ENCODE measurements at places on chromosomes 1 and 21.

DNA sequence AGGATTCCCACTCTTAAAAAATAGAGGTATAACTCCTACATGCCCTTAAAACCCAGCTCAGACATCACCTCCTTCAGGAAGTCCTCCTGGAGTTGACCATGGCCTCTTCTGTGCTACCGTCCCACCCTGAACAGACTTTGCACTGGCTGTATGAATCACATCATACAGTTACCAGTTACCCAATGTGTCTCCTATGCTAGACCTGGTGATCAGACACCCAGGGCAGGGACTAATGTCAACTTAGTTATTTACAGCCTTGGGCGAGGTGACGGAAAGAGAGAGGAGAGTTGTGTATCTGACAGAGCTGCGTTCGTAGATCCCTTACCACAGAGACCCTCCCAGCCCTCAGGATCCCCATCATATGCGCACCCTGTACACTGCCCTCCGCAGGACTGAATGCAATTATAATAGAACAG is 72.7 kb downstream of the SLC66A1 start:
- no peak for DNase-seq

DNA sequence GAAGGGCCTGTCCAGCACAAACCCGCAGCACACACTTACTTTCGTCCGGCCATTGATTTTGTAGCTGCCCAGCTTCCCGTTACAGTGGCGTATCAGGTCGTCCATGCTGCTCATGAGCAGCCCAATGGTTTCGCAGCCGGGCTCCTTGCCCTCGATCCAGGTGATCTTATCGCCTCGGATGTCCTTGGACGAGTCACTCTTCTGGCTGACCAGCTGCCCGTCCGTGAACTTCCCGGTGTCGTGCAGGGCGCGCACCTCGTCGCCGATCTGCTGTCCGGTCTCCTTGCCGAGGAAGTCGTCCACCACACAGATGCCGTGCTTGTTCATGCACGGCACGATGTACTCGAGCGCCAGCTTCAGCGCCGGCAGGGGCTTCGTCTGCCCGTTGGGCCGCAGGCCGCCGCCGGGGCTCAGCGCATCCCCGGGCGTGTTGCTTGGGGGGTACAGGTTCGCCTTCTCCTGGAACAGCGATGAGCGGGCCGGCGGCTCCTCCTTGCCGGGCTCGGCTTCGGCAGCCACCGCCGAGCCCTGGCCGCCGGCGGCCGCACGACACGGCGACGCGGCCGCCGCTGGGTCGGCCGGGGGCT is 1.0 kb downstream of the EGLN1 start:
- no peak for DNase-seq

DNA sequence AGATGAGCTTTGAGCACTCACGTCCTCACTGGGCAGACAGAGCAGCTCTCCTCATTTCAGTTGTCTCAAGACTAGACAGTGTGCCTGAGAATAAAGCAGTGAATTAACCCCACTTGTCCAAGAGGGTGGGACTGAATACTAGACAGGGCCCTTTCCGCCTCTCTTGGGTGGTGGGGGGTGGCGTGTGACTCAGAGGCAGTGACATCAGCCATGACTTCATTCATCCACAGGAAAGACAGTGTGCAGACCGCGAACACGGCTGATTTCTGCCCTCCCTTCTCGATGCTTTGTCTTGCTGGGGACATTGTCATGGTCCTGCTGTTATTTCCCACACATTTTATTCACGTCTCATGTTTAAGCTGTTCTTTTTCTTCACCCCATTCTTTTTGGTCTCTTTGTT is 64.9 kb downstream of the FGGY start:
- DNase-seq: no peak

DNA sequence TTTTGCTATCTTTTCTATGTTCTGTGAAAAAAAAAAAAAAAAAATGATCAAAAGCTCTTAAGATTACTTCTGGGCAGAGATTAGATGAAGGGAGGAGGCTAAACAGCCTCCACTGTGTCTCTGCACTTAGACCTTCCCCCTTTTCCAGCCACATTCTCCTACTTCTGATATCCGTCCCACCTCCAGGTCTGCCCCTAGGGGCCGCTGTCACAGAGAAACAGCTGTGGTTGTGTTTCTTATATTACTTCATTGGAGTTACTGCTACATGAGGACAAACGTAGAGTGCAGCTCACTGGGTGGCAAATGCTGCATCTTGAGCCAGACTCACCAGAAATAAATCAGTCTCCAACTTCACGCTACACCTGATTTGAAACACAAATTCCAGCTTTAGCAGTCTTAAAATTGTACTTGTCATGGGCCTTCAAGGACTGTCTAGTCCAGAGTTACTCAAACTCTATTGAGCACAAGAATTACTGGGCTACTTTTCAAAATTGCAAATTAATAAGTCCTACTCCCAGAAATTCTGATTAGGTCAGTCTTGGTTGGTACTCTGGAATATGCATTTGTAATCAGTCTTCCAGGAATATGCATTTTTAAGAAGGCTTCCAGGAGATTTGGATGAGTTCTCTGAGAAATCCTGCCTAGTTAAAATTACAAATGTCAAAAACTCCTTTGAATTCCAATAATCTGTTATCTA is 125.2 kb upstream of the PTBP2 start:
- DNase-seq: no peak

DNA sequence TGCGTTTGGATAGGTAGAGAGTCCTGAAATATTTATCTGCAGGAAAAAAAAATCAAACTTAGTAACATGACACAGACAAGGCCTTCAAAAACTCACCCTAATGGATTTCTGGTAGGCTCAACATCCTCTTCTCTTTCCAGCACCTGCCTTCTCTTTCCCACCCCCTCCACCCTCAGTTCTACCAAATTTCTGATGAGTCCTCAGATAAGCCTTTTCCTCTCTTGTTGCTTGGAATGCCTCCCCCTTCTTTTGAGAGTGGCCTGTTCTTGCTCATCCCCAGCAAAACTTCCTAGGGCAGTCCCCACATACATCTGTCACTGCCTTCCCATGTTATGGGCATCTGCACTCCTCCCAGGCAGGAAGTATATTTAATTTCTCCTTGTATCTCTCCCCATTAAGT is 7.6 kb upstream of the LBR start:
- DNase-seq: no peak

DNA sequence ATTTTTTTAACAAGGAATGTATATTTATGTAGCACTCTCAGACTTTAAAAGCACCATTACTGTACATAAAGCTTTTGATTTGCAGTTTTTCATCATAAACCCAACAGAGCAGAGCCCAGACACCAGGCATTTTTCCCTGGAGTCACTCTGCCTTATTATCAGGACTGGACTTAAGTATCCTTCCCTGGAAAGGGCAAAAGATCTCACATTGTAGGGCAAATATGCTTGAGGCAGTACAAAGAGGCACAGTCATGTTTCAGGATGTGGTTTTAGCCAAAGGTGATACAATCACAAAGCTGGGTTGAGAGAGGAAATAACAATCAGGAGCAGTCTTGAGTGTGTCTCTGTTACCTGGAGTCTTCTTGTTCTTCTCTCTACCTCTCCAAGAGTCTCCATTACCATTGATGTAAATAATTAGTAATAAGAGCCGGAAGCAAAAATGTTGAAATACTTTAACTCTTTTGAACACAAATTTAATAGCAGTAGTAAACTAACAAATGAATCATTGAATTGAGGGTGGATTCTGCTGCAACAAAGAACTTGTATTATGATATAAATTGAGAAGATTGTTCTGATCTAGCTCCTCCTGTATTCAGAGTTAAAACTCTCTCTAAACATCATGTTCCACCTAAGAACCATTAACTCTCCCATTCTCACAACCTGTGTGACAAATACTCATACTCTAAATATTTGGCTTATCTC is 160.5 kb downstream of the LTN1 start:
- no peak for DNase-seq

GRCh38 chr1:22932803-22933470 is 39.7 kb downstream of the LACTBL1 start:
- DNase-seq: no peak

- no peak for DNase-seq
These were observed 221.6 kb downstream of the BRINP2 start for GRCh38 chr1:177392336-177392735.

GRCh38 chr1:115308969-115309368 is 29.1 kb downstream of the NGF start:
- DNase-seq: no peak

DNA sequence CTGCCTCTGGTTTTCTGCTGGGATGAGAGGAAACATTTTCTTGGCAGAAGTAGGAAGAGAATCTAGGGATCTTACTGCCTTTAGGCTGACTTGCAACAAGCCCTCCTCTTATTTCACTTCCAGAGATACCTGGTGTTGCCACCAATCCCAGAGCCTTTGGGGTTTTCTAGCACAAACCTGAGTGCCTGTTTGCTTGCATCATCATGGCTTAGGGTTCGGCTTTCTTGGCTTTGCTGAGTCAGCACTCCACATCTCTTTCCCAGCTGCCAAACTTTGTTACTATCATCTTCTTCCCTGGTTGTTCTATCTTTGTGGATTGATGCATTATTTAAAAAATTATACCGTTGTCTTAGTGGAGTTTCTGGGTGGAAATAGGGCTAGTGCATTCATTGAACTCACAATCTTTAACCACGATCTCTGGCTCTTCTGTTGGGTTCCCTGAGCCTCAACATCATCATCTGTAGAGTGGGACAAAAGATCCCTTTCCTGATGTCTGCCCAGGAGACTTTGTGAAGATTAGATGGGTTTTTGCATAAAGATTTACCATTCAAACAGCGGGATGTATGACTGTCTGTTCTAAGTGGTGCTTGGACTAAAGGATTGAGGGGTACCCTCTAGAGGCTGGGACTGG is 76.6 kb upstream of the SELENON start:
- no peak for DNase-seq

DNA sequence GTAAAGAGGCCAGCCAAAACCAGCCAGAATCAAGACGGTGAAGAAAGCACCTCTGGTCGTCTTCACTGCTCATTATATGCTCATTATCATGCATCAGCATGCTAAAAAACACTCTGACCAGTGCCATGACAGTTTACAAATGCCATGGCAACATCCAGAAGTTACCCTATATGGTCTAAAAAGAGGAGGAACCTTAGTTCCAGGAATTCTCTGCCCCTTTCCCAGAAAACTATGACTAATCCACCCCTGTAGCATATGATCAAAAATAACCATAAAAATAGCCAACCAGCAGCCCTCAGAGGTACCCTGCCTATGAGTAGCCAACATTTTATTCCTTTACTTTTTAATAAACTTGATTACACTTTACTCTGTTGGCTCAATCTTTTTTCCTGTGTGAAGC is 34.2 kb upstream of the PBX1 start:
- DNase-seq: no peak

DNA sequence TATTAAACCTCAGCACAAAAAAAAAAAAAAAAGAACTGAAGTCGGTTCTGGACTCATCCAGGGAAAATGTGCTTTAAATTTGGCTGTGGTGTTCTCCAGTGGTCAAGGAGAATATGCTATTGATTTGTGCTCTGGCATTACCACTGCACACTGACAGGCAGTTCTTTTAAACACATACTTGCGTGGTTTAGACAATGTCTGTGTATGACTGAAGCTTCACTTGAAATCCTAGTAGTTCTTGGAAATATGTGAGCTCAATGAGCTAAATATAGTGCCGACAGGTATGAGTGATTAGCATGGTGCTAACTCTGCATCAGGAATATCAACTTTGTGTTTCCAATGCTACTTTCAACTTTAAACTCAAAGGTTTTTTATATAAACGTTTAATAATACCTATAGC is 415.6 kb downstream of the SMYD3 start:
- DNase-seq: no peak

GRCh38 chr1:12630946-12631530 is 12.8 kb upstream of the AADACL4 start:
- no peak for DNase-seq

DNA sequence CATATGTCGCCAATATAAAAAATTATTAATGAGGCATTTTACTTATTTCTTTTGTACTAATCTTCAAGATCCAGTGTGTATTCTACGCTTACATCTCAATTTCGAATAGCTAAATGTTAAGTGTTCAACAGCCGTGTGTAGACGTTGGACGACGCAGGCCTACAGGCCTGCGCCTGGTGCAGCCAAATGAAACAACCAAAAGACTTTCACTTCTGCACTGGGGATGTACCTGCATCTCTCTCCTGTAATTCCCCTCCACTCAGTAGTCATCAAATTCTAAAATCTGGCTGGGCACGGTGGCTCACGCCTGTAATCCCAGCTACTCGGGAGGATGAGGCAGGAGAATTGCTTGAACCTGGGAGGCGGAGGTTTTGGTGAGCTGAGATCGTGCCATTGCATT is 76.8 kb upstream of the HNRNPU start:
- DNase-seq: no peak

DNA sequence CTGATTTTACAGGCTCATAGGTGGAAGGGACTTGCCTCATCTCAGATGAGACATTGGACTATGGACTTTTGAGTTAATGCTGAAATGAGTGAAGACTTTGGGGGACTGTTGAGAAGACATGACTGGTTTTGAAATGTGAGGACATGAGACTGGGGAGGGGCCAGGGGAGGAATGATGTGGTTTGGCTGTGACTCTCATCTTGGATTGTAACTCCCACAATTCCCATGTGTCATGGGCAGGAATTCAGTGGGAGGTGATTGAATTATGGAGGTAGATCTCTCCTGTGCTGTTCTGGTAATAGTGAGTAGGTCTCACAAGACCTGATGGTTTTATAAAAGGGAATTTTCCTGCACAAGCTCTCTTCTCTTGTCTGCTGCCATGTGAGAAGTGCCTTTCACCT is 20.8 kb downstream of the SCYL3 start:
- DNase-seq: no peak

GRCh38 chr1:32881291-32881690 is 5.0 kb upstream of the HPCA start:
- DNase-seq: no peak

- no peak for DNase-seq
These were observed 4.3 kb downstream of the XPR1 start for GRCh38 chr1:180636138-180636537.

DNA sequence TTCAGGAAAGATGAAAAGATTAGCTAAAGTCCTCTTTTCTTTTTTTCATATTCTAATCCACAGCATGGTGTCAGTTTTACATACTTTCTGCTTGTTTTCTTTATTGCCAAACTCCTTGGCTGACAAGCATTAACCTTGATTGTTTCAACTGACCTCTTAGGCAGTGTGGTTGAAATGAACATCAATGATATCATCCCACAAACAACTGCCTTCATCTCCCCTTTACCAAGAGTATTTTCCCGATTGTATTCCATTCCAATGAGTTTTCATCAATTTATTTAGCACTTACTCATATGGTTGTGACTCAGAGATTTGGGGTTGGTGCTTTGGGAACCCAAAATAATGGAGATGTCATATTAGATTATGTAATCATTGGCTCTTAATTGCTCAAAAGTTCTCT is 71.8 kb downstream of the SPAG17 start:
- DNase-seq: no peak

GRCh38 chr1:5891736-5892135 is 100.5 kb downstream of the NPHP4 start:
- no peak for DNase-seq

- DNase-seq: no peak
These were observed 2.8 kb downstream of the MYCL start for GRCh38 chr1:39898648-39899603.

DNA sequence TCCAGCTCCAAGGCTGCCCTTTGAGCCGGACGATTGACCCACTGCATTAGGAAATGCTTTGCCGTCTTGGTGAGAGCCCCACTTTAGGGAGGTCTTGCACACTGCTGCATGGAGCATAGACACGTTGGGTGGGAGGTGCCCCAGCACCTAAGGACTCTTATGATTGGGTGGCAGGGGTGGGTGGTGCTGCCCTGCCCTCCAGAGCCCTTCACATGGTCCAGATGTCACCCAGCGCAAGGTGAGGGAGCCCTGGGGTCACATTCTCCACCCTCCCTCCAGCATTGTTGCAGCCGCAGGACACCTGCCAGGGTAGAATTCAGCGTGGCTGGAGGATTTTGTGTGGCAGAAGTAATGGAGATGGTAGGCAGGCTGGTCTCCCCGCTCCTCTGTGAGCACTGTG is 137.4 kb upstream of the COL6A1 start:
- no peak for DNase-seq

All from cerebellar nuclear complex (tissue), 1 donor.